Epithelial cell of proximal tubule (primary cell): ENCODE measurements at places on chromosomes 4 and X. TPM values are rescaled to one million over a fixed set of nuclear protein-coding genes. Genes with fewer than 3 reads are reported as not detected.

Gene SLBP
- 114 and 157 TPM in 2 replicates for total RNA-seq

- no peak for DNase-seq
These were observed 3.3 kb downstream of the ZDHHC9 start for GRCh38 chrX:129840344-129840743.

Gene PJA1
- 18.8 and 25.0 TPM in 2 replicates for total RNA-seq

DNA sequence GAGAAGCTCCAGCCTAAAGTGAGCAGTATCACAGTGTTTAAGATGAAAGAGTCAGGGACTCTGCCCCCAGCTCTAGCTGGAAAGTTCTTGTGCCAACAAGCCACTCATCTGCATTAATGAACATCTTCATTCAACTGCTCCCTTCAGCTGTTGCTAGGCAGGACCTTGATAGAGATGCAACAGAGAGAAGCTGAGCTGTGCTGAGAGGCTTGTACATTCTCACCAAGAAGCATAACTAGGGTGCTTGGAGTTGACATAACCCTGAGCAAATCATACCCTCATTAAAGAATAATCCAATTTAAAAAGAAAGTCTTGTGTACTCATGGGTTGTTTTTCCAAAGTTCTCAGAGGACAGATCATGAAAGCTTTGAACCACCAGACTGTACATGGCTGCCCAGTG lies 63.2 kb downstream of the ATXN3L start:
- DNase-seq = no peak

GRCh38 chr4:8000721-8001491 lies 61.2 kb upstream of the AFAP1 start:
- DNase-seq = no peak

DNA sequence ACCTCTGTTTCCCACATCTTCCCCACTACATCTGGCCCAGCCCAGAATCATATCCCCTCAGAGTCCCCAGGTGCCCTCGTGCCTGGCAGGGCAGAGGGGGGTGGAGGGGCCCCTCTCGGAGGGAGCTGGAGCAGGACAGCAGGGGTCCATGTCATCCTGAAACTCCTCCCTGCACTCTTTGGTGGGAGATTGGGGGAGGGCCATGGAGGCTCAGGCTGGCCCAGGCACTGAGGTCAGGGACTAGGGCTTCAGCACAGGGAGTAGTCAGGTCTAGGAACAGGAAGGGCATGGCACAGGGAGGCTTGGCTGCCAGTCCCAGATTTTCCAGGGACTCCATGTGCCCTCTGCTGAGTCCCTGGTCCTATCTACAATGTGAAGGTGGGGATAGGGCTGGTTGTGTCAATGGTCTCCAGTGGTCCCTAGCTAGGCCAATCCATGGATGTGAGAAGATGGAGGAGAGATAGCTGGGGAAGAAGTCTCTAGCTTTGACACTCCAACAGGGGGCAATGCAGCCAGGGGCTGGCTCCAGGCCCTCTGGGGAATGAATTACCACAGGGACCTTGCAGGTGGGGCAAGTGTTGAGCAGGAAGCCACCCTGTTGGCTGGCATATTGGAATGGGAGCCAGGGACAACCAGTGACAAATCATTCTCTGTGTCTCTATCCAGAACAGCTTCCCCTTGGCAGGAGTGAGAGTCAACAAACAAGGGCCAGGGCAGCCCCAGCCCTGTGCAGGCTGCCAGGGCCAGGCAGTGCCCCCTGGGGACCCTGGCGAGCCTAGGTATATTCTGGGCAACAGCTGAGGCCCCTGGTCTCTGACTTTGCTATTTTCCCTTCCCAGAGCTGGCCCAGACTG lies 154.4 kb downstream of the EFNB1 start:
- DNase-seq = no peak

Gene LUZP4
- not detected in 2 replicates for total RNA-seq

DNA sequence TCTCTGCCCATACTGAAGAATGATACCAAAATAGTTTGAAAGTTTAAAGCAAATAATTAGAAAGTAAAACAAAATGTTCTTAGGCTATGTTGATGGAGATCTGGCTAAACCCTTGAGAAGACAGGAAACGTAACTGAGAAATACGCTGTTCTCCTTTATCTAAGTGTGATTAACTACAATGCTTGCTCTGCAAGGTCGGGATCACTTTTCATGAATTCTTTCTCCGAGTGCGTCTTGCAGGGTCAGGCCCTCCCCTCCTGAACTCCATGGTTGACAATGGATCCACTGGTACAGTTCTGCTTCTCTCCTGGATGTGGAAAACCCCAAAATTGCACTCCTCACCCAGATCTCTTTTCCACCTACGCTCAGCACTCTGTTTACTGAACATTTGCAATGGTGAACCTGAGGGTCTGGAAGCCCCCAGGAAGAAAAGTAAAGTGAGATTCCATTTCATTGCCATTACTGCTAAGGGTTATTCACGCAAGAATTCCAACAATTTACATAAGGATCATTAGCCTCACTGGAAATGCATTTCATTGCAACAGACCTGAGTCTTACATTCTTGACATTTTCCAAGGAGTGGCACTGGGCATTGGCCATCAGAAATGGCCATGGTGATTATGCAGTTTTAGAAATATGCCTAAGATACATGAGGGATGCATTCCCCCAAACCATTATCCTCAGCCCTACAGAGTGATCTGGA lies 24.6 kb upstream of the WWC2 start:
- DNase-seq = peak; percentile 54

Gene LRIT3
- under 0.01 TPM in 1 of 2 replicates, not detected in the other for total RNA-seq

Gene DNAAF6
- total RNA-seq = not detected in 2 replicates

DNA sequence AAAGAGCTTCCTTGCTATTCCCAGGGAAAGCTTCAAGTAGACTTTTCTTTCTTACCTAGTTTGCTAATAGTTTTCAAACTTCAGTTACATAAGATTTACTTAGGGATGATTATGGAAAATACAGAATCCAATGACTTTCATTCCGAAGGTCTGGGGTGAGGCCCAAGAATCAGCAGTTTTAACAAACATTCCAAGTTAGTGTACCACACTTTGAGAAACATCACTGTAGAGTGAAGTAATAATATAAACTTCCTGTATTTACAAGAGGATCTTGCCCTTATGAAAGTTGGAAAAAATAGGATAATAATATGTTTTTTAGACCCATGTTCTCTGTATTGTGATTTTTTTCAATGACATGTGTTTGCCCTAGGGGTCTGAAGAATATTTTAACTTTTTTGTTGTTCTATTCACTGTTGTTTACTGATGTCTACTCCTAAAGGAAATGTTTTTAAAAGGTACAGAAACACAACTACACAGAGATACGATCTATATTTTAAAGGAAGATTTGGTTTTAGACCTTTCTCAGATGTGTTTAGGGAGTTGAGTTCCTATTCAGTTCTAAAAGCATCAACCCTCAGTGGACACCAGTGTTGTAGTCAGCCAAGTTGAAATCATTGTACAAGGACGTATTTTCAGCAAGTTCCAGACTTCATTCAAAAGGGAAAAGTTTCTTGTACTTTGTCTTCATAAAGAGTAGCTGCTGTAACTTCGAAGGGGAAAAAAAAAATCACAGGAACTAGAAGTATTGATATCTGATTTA lies 295.8 kb upstream of the SLC7A11 start:
- DNase-seq = no peak

DNA sequence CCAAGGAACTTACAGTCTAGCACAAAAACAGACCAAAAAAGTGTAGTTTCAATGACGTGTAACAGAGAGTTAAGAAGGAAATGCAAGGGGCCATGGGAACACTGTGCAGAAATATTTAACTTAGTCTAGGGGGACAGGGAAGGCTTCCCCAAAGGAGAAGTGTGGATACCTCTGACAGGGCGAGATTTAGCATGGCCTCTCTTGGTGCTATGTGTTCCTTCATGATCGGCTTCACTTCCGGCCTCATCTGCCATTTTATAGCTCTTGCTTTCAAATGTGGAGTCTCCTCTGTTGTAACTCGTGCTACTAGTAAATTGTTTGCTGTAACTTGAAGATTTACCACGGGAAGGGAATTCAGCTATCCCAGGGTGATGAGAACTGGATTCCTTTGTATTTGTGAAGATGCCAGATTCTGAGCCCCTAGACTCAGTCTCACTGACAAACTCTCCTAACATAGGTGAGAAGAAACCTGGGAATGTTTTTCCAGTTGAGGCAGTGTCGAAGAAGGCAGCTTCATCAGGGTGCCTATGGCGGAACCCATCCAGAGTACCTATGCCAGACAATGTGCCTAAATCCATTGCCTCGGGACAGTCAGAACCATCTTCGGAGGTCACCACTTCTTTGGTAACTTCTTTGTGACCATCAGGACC lies 5.0 kb downstream of the FGA start:
- no peak for DNase-seq

Gene GAGE12H
- total RNA-seq = not detected in 2 replicates

- no peak for DNase-seq
These were observed 194.3 kb downstream of the ARHGAP24 start for GRCh38 chr4:85669204-85669603.

Gene TMEM156
- 2.3 and 9.1 TPM in 2 replicates for total RNA-seq

GRCh38 chr4:13529128-13529919 lies 15.0 kb downstream of the NKX3-2 start:
- no peak for DNase-seq

GRCh38 chr4:6501171-6501570 lies 28.8 kb upstream of the PPP2R2C start:
- no peak for DNase-seq

Gene CXCL11
- 0.06 and 0.22 TPM in 2 replicates for total RNA-seq

Gene KCTD8
- total RNA-seq = not detected in 2 replicates

DNA sequence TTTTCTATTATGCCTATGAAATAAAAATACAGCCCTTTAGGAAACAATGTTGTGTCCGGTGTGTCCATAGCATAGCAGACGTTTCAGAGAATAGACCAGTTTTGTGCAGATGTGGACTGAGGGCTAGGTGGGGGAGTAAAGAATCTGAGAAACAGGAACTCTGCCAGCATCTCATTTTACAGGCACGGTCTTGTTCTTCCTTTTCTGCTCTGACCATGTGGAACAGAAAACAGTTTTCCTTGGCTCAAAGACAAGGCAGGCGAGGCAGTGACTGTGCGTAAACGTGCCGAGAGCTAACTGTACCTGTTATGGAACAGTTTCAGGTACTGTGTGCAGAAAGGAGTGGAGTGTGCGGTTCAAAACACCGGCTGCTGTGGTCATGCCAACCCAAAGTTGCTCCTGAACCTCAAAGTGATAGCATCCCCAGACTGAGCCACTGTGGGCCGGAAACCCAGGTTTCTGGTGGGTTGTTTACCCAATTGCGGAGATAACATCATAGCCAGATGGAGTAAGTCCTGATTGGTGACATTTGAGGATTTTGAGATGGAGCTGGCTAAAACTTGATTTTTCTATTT lies 20.2 kb downstream of the CNGA2 start:
- no peak for DNase-seq

Gene RPA4
- 0.65 TPM in 1 of 2 replicates, not detected in the other for total RNA-seq

- DNase-seq = no peak
These were observed 169.0 kb downstream of the RAPGEF2 start for GRCh38 chr4:159271856-159272255.

- DNase-seq = no peak
These were observed 208.7 kb upstream of the NDST3 start for GRCh38 chr4:117825600-117825999.

GRCh38 chrX:110851780-110852179 lies 56.2 kb upstream of the CHRDL1 start:
- DNase-seq = no peak

Gene NSUN7
- total RNA-seq = 3.3 and 4.6 TPM in 2 replicates

- no peak for DNase-seq
These were observed 736.9 kb upstream of the MAGEB2 start for GRCh38 chrX:29478336-29479069.

DNA sequence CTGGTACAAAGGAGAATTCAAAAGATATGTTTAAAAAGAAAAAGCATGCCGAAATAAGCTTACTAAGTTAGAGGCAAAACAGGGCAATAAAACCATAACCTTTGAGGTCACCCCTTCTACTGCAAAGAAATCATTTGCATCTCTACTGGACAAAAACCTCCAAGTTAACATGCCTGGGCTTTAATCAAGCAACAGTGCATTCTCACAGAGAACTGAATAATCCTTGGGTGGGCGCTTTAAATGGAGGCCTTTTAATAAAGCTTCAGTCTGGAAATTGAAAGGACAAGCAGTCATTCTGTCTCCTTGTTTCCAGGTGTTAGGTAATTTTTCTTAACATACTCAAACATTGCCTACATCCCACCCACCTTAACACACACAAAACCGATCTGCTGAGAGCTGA lies 34.6 kb upstream of the SMS start:
- no peak for DNase-seq

DNA sequence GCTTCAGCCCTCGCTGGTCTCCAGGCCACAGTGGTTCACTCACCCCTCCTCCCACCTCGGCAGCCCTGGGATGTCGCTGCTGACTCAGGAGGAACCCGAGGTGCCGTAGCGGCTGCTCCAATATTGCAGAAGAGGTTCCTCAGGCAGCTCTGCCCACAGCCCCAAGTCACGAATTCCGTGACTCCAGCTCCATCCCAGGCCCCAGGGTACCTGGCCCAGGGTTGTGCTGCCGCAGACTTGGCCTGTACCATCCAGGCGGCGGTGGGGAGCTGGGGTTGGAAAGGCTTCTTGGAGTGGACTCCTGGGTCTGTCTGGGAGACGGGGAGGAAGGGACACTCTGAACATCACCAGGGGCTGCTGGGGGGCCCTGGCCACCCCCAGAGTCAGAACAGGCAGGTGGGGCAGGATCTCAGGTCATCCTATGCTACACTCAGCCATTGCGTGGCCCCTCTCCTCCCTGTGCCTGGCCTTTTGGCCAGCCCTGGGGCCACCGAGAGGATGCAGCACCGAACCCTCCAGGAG lies 728 bp upstream of the HGFAC start:
- DNase-seq = no peak

Gene MAOB
- total RNA-seq = 0.14 and 1.9 TPM in 2 replicates

DNA sequence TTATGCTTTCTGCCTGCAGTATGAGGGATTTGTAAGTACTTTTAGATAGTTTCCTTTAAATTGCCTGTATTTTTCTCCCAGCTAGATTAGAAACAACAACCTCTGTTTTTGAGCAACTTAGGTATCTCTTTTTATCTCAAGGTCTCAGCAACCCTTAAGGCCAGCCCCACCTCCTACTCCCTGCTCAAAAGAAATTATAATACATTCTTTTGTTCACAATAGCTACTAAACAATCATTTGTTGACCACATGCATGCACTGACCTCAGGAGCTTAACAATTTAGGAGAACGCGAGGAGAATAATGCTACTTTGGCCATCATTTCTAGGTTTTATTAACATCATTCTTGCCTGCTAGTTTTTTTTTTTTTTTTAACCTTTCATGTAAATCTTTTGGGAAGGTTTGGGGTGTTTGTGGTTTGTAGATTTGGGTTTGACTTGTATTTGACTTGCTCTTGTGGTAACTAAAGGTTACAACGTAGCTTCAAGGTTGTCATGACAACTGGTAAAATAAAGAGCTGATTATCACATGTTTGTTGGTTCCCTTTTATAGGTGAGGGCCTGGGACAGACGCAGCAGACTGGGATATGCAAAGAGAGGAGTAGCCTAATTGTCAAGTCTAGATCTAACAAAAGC lies 145.4 kb upstream of the PLAC1 start:
- DNase-seq = no peak

GRCh38 chr4:161937596-161937995 lies 226.2 kb downstream of the FSTL5 start:
- DNase-seq = no peak

- no peak for DNase-seq
These were observed 214.9 kb upstream of the RPS6KA3 start for GRCh38 chrX:20481632-20482031.

GRCh38 chr4:152065545-152065944 lies 304.7 kb upstream of the GATB start:
- no peak for DNase-seq
